Peyer's patch (tissue), 4 donors: ENCODE measurements at places on chromosomes 5 and 9. TPM values are rescaled to one million over a fixed set of nuclear protein-coding genes. Genes with fewer than 3 reads are reported as not detected.

The STC2 gene
- total RNA-seq, result 0.85 TPM

DNA sequence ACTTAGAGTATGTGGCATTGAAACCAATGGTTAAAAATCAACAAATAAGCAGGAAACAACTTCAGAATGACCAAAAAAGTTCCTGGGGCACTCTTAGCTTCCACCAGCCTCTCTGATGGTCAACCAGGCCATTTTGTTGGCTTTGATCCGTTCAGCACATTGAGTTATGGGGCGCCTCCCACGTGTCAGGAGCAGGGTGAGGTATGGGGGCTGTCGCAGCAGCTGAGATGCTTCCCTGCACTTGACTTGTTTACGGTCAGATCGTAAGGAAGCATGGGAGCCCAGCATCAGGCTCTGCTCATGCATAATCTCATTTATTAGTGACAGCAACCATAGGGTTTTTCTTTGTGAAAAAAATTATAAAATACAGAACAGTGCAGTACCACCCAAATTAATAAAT is 16.7 kb downstream of the SYK start:
- peaks cover 5% of the 10 kb centered on the region for H3K4me1 ChIP-seq
- no peaks in the 10 kb centered on the region for H3K36me3 ChIP-seq
- no peak overlapping the region for H3K4me3 ChIP-seq
- H3K27ac ChIP-seq, result no peak overlapping the region

DNA sequence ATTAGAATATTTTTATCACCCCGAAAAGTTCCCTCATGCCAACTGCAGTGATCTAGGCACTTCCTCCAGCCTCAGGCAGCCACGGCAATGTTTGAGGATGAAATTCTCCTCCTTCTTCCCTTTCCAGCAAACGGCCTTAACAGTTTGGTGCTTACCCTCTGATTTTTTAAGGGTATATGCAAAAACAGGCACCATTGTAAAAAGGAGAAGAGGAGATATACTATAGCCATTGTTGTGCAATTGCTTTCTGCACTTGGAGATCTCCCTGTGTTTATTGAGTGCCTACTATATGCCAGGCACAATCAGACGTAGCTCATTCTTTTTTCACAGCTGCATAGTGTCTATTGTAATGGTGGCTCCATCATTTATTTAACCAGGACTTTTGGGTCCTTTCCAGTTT is 29.4 kb downstream of the GSN start:
- H3K27me3 ChIP-seq, result no peaks in the 10 kb centered on the region
- H3K4me3 ChIP-seq, result no peak overlapping the region
- H3K4me1 ChIP-seq, result peaks cover 9% of the 10 kb centered on the region
- DNase-seq, result no peak

DNA sequence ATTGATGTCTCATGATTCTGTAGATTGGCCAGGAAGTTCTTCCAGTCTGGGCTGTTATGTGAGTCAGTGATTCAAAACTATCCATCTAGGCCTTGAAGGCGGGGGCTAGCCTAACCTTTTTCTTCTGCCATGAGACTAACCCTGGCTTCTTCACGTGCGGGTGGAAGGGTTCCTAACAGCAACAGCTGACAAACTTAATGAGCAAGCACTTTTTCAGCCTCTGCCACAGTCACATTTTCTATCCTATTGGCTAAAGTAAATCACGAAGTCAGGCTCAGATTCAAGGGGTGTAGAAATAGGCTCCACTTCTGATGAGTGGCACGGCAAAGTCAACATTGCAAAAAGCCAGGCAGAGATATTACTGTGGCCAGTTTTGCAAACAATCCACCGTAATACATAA is 68.4 kb downstream of the STK32A start:
- H3K36me3 ChIP-seq, result no peaks in the 10 kb centered on the region
- no peak overlapping the region for H3K4me3 ChIP-seq
- H3K4me1 ChIP-seq, result no peaks in the 10 kb centered on the region
- H3K27me3 ChIP-seq, result no peaks in the 10 kb centered on the region

DNA sequence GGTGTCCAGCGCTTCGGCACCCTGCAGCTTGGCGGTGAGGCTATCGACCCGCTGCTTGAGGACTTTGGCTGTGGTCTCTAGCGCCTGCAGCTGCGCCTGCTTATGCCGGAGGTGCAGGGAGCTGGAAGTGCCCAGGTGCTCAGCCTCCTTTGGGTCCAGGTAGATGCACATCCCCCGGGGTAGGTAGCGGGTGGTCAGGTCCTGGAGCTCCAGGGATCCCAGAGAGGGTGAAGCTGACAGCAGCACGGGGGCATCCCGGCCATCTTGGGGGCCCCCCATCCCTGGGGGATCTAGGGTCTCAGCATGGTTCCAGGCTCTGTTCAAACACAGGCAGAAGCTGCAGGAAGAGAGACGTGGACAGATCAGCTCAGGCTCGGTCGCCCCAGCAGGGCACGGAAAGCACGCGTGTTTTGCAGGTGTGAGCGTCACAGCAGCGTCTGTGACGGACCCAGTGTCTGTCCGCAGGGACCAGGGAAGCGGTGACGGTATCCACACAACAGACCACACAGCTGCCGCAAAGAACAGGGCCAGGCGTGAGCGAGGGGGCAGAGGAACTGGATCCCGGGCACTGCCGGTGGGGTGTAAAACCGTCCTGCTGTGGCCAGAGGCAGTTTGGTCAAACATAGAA is 17.4 kb downstream of the CCDC187 start:
- H3K27ac ChIP-seq, result no peak overlapping the region
- H3K36me3 ChIP-seq, result no peaks in the 10 kb centered on the region
- no peaks in the 10 kb centered on the region for H3K27me3 ChIP-seq
- no peak for DNase-seq

The FAT2 gene
- not detected for total RNA-seq

DNA sequence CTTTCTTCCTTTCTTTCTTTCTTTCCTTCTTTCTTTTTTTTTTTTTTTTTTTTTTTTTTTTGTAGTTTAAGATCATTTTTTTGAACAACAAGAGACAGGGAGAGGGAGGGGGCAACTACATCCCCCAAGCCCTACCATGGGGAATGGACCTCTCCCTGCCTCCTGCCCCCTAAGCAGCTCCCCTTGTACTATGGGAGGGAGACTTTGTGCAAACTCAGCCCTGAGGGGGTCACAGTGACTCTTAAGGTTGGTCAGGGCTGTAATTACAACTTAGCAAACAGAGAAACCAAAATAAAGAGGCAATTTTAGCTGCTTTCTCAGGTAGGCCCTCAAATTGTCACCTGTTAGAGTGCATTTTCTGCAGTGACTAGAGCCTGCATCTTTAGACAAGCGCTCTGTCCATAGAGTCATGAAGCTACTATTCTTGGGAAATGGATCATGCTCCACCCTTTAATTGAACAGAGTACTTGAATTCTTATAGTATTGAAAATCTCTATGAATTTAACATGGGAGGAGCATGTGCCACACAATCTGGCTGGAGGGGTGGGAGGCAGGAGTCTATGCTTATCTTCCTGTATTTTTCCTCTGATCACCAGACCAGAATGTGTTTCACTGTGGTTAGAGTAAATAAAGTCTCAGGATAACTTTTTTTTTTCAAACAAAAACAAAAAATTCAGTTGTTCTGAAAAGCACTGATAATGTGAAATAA is 24.3 kb upstream of the PIK3R1 start:
- H3K4me1 ChIP-seq, result no peaks in the 10 kb centered on the region
- no peaks in the 10 kb centered on the region for H3K27me3 ChIP-seq
- H3K27ac ChIP-seq, result no peak overlapping the region

- H3K36me3 ChIP-seq, result no peaks in the 10 kb centered on the region
- H3K4me3 ChIP-seq, result no peak overlapping the region
- no peak for DNase-seq
- no peaks in the 10 kb centered on the region for H3K4me1 ChIP-seq
- no peak overlapping the region for H3K27ac ChIP-seq
Measured at GRCh38 chr5:83482961-83483360, 11.4 kb downstream of the VCAN start.

GRCh38 chr9:8823131-8823895 is 1023.7 kb upstream of the DMAC1 start:
- no peaks in the 10 kb centered on the region for H3K36me3 ChIP-seq
- DNase-seq, result no peak
- no peaks in the 10 kb centered on the region for H3K4me1 ChIP-seq
- no peaks in the 10 kb centered on the region for H3K27me3 ChIP-seq

- no peaks in the 10 kb centered on the region for H3K36me3 ChIP-seq
- H3K4me3 ChIP-seq, result no peak overlapping the region
- DNase-seq, result peak; percentile 82
- no peaks in the 10 kb centered on the region for H3K27me3 ChIP-seq
- peak overlapping the region; percentile 50 for H3K27ac ChIP-seq
Measured at GRCh38 chr9:131708226-131709002, 31.5 kb downstream of the RAPGEF1 start.

The ANKRD55 gene
- not detected for total RNA-seq

The PTPRD gene
- total RNA-seq, result 169 TPM
